ENCODE measurements at places on chromosomes 2 and 18.

DNA sequence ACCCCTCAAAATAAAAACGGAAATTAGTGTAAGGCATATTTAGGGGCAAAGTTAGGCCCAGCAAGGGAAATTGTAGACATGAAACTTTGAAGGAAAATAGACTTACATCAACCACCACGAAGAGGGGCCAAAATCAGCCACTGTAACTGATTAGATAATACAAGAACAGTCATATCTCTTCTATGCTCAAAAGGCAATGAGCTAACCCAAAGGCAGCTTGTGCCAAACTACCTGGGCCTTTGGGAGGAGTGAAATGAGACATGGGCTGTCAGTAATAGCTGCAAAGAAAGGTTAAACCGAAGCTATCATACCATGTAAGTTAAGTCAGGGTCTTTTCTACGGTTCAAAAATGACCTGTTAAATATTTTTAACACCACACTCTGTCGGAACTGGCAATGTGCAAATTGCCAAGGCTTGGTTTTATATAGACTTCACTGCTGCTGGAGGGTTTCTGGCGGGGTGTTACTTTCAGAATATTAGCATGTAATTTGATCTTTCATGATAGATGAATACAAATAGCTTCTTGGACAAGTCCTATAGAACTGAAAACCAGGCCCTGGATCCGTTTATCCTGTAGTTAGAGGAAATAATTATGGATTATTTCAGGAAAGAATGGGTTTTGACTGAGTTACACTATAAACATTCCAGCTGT, 69.6 kb downstream of the ACVR1 start:
- H3K36me3 ChIP-seq: peaks cover 16% of the 10 kb centered on the region
- H3K27ac ChIP-seq: no peak overlapping the region
- H3K4me3 ChIP-seq: no peak overlapping the region
- H3K4me1 ChIP-seq: peaks cover 4% of the 10 kb centered on the region
- no peak for DNase-seq
- H3K27me3 ChIP-seq: no peaks in the 10 kb centered on the region

- no peak overlapping the region for H3K27ac ChIP-seq
- no peaks in the 10 kb centered on the region for H3K27me3 ChIP-seq
- no peaks in the 10 kb centered on the region for H3K36me3 ChIP-seq
- DNase-seq: no peak
Measured at GRCh38 chr2:226413498-226414130, 386.0 kb downstream of the IRS1 start.

DNA sequence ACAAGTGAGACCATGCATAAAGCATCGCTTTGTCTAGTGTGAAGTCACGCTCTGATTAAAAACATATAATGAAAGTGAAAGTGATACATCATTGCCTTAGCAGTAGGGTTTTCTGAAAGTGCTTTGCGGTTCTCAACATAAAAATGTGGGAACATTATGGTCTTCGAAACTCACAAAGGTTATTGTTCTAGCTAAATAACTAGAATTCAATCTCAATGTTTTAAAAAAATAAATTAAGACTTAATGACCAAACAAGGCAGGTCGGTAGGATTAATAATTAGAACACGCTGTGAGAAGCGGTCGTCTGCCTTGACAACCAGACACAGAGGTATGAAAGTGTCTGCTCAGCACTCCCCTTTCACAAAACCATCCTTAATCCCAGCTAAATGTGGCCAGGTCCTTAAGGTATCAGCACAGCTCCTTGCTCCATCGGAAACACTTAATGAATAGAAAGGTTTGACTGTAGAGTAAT, 42.2 kb downstream of the KLHL14 start:
- H3K27ac ChIP-seq: no peak overlapping the region
- no peaks in the 10 kb centered on the region for H3K36me3 ChIP-seq
- H3K27me3 ChIP-seq: no peaks in the 10 kb centered on the region
- peak overlapping the region; percentile 72 for H3K4me3 ChIP-seq
- DNase-seq: no peak
- H3K4me1 ChIP-seq: no peaks in the 10 kb centered on the region

- no peaks in the 10 kb centered on the region for H3K36me3 ChIP-seq
- no peaks in the 10 kb centered on the region for H3K27me3 ChIP-seq
- DNase-seq: no peak
- no peak overlapping the region for H3K27ac ChIP-seq
Measured at GRCh38 chr18:52152036-52152435, 188.0 kb upstream of the DCC start.

DNA sequence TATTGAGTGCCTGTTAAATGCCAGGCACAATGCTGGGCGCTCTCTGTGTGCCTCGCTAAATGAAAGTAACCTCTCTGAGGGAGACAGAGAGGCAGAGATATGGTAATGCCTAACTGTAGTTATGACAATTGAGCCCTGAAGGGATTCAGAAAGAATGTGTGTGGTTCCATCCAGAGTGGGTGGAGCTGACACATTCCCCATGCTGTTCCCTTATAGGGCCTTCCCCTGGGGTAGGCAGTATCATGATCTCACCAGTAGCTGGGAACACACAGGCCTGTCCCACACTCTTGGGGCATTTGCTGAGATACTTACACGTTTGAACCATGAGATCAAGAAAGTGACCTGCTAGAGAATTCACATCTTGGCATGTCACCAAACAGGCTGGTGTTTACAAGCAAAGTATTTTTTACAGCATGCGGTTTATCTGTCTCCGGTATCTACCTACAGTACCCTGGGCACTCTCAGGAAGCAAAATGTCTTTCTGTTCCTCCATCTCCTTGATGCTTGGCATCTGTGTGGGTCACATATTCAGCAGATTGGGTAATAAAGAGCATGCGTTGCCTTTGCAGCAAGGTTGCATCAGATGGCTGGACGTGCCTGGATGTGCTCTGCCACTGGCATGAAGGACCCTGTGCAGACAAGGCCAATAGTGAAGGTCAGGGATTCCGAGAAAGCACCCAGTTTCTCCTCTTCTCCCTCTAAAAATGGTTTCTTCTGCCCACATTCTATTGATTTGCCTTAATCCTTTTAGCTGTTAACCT, 9.4 kb downstream of the CTIF start:
- no peak overlapping the region for H3K4me3 ChIP-seq
- no peak for DNase-seq
- H3K27ac ChIP-seq: no peak overlapping the region
- peaks cover 5% of the 10 kb centered on the region for H3K27me3 ChIP-seq

DNA sequence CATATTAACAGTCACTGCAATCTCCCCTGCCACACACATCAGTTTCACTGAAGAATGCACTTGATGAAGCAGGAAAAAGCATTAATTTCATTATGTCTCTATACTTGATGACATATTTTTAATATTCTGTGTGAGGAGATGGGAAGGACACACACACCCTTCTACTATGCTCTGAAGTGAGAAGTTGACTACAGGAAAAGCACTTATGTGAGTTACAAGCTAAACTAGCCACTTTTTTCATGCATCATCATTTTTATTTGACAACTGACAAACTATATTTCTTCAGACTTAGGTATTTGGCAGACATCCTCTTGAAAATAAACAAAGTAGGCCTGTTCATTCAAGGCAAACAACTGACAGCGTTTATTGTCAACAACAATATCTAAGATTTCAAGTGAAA, 150.4 kb upstream of the ID2 start:
- no peak overlapping the region for H3K4me3 ChIP-seq
- no peaks in the 10 kb centered on the region for H3K27me3 ChIP-seq
- no peaks in the 10 kb centered on the region for H3K4me1 ChIP-seq
- H3K27ac ChIP-seq: no peak overlapping the region
- DNase-seq: no peak

- no peaks in the 10 kb centered on the region for H3K36me3 ChIP-seq
- no peak for DNase-seq
- H3K27me3 ChIP-seq: peaks cover 3% of the 10 kb centered on the region
Measured at GRCh38 chr2:611519-611918, 65.7 kb downstream of the TMEM18 start.

GRCh38 chr2:102385522-102385921, 29.9 kb downstream of the IL18R1 start:
- H3K27ac ChIP-seq: no peak overlapping the region
- H3K27me3 ChIP-seq: no peaks in the 10 kb centered on the region
- no peaks in the 10 kb centered on the region for H3K4me1 ChIP-seq

DNA sequence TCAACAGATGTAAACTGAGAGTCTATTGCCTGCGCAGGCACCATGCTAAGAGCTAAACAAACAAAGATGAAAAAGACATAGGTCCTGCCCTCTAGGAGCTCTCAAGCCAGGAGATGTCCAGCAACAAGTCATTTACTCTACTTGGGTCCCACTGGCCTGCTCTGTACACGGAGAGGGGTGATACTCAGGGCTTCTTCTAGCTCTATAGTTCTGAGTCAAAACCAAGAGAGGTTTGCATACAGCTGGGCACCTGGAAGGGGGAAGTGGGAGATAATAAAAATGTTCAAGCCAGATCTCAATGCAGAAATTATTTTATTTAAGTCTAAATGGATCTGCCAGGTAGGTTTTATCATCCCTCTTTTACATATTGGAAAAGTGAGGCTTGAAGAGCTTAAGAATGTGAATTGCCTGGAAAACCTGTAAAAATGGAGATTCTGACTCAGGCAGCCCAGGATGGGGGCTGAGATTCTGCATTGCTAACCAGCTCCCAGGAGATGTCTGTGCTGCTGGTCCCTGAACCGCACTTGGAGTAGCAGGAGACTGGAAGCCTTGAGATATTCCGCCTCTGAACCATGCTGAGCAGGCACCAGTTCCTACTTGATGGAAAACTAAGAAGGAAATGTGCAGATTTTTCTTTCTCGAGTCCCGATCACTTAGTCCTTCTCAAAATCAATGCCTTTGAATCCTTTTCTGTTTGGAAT, 201.1 kb downstream of the PRKCE start:
- no peak overlapping the region for H3K4me3 ChIP-seq
- H3K27ac ChIP-seq: no peak overlapping the region
- no peak for DNase-seq
- no peaks in the 10 kb centered on the region for H3K36me3 ChIP-seq

DNA sequence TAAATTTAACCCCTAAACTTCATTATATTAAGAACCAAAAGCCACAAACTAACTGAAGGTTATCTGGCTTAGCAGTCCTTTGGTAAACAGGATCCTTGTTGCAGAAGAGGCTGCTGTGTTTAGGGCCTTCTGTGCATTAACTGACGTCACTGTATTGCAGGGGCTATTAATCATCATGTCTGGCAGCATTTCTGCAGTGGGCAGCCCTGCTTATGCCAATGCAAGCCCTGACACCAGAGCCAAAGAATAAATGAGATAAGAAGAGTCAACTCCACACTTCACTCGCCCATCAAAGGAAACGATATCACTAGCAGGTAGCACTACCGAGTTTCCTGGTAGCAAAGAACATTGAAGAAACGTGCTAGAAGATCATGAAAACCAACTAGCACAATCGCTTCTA, 110.6 kb downstream of the PLEKHM3 start:
- peaks cover 3% of the 10 kb centered on the region for H3K36me3 ChIP-seq
- no peaks in the 10 kb centered on the region for H3K4me1 ChIP-seq
- no peaks in the 10 kb centered on the region for H3K27me3 ChIP-seq

DNA sequence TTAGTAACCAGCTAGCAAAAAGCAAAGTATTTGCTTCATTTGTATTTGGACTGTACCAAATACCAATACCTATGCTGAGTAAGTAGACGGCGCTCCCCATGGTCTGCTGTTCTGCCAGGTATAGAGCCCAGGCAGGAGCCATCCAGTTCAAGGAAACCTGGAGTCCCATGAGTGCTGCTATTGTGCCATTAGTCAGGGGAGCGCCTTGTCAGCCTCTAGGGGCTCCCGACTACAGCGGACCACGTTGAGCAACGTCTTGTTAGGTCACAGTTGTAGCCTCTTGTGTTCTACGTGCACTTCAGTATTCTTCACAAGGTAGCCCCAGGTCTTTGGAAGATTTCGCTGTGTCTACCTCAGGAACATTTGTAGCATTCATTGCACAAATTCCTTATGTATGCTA, 21.6 kb upstream of the SLC9A2 start:
- H3K36me3 ChIP-seq: no peaks in the 10 kb centered on the region
- DNase-seq: no peak
- no peak overlapping the region for H3K27ac ChIP-seq
- no peak overlapping the region for H3K4me3 ChIP-seq
- no peaks in the 10 kb centered on the region for H3K4me1 ChIP-seq

- no peaks in the 10 kb centered on the region for H3K27me3 ChIP-seq
- no peak overlapping the region for H3K4me3 ChIP-seq
- H3K36me3 ChIP-seq: no peaks in the 10 kb centered on the region
- no peak overlapping the region for H3K27ac ChIP-seq
- H3K4me1 ChIP-seq: no peaks in the 10 kb centered on the region
Measured at GRCh38 chr2:221097949-221098348, 474.2 kb downstream of the EPHA4 start.

GRCh38 chr2:236657801-236658200, 88.2 kb downstream of the ACKR3 start:
- H3K27me3 ChIP-seq: peaks cover 11% of the 10 kb centered on the region
- DNase-seq: no peak
- H3K4me1 ChIP-seq: no peaks in the 10 kb centered on the region
- H3K4me3 ChIP-seq: no peak overlapping the region
- H3K27ac ChIP-seq: no peak overlapping the region

DNA sequence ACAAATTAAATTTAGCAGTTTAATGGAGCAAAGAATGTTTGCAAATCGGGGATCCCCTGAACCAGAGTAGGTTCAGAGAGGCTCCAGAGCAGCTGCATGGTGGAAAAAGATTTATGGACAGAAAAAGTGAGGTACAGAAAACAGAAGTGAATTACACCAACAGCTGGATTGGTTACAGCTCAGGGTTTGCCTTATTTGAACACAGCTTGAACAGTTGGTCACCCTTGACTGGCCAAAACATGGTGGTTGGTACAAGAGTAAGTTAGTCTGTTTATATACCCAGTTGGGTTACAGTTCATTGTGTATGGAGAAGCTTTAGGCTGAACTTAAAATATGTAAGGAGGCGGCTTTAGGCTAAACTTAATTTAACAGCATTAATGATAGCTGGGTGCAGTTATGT, 5.4 kb upstream of the CDCA7 start:
- H3K4me1 ChIP-seq: peaks cover 5% of the 10 kb centered on the region
- H3K4me3 ChIP-seq: no peak overlapping the region
- no peak overlapping the region for H3K27ac ChIP-seq

DNA sequence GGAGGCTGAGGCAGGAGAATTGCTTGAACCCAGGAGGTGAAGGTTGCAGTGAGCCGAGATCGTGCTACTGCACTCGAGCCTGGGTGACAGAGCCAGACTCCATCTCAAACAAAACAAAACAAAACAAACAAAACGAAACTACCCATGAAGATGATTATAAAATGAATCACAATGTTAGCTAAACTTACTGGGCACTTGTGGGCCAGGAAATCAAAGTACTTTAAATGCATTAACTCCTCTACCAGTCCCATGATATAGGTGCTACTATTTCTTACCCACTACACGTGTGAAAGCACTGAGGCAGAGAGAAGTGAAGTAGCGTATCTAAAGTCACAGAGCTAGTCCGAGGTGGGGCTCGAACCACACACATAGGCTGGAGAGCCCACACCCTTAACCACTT, 53.6 kb downstream of the POLE4 start:
- no peaks in the 10 kb centered on the region for H3K27me3 ChIP-seq
- no peak overlapping the region for H3K27ac ChIP-seq
- no peaks in the 10 kb centered on the region for H3K36me3 ChIP-seq

DNA sequence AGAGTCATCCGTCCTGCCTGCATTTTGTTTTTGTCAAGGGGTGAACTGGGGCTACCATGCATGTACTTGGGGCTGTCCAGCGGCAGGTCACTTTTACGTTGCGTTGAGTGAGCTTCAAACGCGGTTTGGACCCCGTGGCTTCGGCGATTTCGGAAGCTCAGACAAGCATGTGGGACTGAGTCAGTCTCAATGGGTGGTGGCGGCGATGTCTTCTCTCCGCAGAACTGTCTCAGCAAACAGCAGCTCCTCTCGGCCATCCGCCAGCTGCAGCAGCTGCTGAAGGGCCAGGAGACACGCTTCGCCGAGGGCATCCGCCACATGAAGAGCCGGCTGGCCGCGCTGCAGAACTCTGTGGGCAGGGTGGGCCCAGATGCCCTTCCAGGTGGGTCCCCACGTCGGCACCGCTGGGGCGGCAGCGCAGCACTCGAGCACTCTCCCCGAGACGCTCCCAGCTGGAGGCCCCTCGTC, 21.3 kb downstream of the FBLN7 start:
- H3K4me3 ChIP-seq: no peak overlapping the region
- no peak for DNase-seq
- H3K36me3 ChIP-seq: no peaks in the 10 kb centered on the region
- no peaks in the 10 kb centered on the region for H3K27me3 ChIP-seq
- H3K4me1 ChIP-seq: peaks cover 24% of the 10 kb centered on the region

Measured in CD4-positive, CD25-positive, alpha-beta regulatory T cell (primary cell).